Thyroid gland (tissue), 4 donors: ENCODE measurements at places on chromosomes 11 and 22. TPM values are rescaled to one million over a fixed set of nuclear protein-coding genes. Genes with fewer than 3 reads are reported as not detected.

GRCh38 chr22:17938484-17938924, 85.9 kb downstream of the MICAL3 start:
- no peaks in the 10 kb centered on the region for H3K36me3 ChIP-seq
- no peak overlapping the region for H3K27ac ChIP-seq
- no peaks in the 10 kb centered on the region for H3K27me3 ChIP-seq
- H3K4me1 ChIP-seq, result peaks cover 35% of the 10 kb centered on the region

- H3K4me1 ChIP-seq, result no peaks in the 10 kb centered on the region
- DNase-seq, result no peak
- no peak overlapping the region for H3K27ac ChIP-seq
- no peaks in the 10 kb centered on the region for H3K27me3 ChIP-seq
- no peak overlapping the region for H3K4me3 ChIP-seq
Observed at GRCh38 chr11:123578778-123579481, 75.5 kb downstream of the SCN3B start.

GRCh38 chr22:43498856-43499253, 87.0 kb downstream of the MPPED1 start:
- no peak overlapping the region for H3K4me3 ChIP-seq
- no peaks in the 10 kb centered on the region for H3K36me3 ChIP-seq
- H3K27ac ChIP-seq, result no peak overlapping the region
- no peak for DNase-seq

DNA sequence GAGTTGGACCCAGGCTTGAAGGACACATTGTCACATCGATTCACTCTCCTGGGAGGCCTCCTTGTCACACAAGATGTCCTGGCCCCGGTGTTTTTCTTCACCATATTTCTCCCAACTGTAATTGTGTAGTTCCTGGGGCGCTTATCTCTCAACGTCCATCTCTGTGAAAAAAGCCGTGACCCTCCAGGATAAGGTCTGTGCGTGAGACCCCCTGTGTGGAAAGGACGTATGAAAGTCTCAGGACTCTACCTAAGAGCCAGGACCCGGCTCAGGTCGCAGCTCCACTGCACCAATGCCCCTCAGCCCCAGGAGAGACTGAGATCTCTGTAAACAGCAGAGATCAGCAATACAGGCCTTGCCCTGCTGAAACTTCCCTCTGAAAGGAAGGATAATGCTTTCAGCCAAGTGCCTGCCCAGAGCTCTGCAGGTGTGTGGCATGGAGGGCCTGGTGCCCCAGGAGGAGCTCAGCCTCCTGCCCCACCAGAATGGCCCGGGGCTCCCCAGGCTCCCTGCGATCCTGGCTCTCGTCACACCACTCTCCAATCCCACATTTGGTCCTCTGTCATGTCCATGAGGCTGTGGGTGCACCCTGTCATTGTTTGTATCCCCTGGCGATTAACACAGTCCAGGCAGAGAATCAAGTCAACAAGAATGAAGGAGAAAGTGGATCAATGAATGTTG, 119.2 kb upstream of the TMEM45B start:
- H3K4me1 ChIP-seq, result no peaks in the 10 kb centered on the region
- no peaks in the 10 kb centered on the region for H3K36me3 ChIP-seq
- no peak for DNase-seq
- no peaks in the 10 kb centered on the region for H3K27me3 ChIP-seq
- H3K27ac ChIP-seq, result no peak overlapping the region

GRCh38 chr11:65856689-65857499, 1.1 kb downstream of the CFL1 start:
- H3K27ac ChIP-seq, result peak overlapping the region; percentile 83
- DNase-seq, result peak; percentile 80
- peak overlapping the region; percentile 99 for H3K4me3 ChIP-seq
- peaks cover 34% of the 10 kb centered on the region for H3K36me3 ChIP-seq
- H3K27me3 ChIP-seq, result no peaks in the 10 kb centered on the region

DNA sequence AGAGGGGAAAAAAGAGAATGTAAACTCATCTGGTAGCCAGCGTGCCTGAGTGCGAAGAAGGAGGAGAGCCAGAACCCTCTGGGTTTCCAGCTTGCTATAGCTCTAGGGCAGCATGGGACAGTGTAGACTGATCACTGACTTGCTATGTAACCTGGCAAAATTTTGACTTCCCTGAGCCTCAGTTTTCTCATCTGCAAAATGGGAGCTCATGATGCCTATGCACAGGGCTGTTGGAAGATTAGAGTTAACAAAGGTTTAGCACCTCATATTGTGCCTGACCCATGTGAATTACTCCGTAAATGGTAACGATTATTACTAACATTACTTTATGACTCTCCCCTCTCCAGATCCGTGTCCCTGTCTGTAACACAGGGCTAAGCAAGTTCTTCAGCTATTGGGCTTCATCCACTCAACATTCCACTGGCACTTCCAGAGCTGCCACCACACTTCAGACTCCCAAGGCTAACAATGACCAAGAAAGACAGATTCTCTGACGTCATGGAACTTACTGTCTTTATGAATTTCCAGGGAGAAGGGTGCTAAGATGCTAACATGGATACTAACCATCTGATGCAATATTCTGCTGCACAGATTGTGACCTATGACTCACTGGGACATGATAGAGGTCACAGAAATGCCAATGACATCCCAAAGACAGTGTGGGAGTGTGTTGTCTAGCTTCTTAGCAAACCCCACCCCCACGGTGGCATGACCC, 195.2 kb downstream of the TRIM29 start:
- no peak for DNase-seq
- H3K36me3 ChIP-seq, result no peaks in the 10 kb centered on the region
- H3K4me1 ChIP-seq, result no peaks in the 10 kb centered on the region
- H3K27ac ChIP-seq, result no peak overlapping the region
- no peaks in the 10 kb centered on the region for H3K27me3 ChIP-seq

GRCh38 chr22:23402275-23403151, 177.6 kb downstream of the IGLL1 start:
- H3K36me3 ChIP-seq, result no peaks in the 10 kb centered on the region
- DNase-seq, result peak; percentile 83
- H3K27ac ChIP-seq, result no peak overlapping the region
- peaks cover 15% of the 10 kb centered on the region for H3K4me1 ChIP-seq

USP28 gene
- total RNA-seq, result 15.3 TPM

TMPRSS5 gene
- total RNA-seq, result 0.40 TPM

OR52N2 gene
- total RNA-seq, result not detected

IL17REL gene
- total RNA-seq, result not detected

CARD18 gene
- total RNA-seq, result not detected

DDTL gene
- total RNA-seq, result 1.4 TPM

KCNQ1 gene
- total RNA-seq, result 103 TPM
